ENCODE measurements at places on chromosomes 3 and 15.
A peak's percentile ranks its signal among the peaks of the same experiment; 100 is the strongest.

- DNase-seq = peak; percentile 62
These were observed 10.1 kb upstream of the ITGA11 start for GRCh38 chr15:68442041-68442440.

DNA sequence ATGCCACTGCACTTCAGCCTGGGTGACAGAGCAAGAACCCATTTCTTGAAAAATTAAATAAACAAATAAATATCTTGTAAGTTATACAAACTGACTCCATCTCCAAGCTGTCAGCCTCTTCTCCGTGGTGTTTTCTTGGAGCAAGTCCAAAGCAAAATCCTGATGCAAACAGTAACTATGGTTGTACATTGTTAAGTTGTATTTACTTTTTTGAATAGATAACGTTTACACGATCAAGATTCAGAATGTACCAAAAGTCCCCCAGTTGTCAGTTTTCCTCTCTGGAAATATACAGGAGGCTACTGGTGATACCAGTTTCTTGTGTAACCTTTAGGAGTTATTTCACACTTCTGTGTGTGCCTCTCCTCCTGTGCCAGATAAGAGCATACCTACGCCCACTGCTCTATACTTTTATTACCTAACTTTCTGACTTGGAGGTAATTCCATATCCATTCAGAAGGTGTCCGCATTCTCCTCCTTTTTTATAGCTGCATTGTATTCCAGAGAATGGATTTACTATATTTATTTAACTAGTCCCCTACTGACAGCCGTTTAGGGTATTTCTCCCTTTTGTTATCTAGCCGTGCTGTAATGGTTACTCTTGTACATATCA is 14.2 kb downstream of the CMTM7 start:
- DNase-seq = no peak

- no peak for DNase-seq
These were observed 37.9 kb downstream of the ATP1B3 start for GRCh38 chr3:141914311-141914710.

- peak; percentile 54 for DNase-seq
These were observed 741.6 kb upstream of the CBLB start for GRCh38 chr3:106610362-106610959.

DNA sequence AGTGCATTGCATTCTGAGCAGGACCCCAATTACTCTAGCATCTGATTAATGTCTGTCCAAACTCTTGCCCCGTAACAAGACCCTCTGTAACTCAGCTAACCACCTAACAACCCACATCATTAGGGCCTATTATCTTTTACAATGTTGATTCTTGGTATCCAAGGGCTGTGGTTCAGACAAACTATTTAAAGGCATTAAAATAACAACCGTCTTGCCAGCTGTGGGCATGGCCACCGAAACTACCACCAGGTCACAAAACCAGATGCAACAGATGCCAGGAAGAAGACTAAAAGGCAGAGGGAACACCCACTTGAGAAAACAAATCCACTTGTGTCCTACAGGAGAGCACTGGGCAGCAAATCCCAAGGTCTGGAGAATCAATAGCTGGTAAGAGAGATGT is 262.9 kb downstream of the ERC2 start:
- DNase-seq = no peak

DNA sequence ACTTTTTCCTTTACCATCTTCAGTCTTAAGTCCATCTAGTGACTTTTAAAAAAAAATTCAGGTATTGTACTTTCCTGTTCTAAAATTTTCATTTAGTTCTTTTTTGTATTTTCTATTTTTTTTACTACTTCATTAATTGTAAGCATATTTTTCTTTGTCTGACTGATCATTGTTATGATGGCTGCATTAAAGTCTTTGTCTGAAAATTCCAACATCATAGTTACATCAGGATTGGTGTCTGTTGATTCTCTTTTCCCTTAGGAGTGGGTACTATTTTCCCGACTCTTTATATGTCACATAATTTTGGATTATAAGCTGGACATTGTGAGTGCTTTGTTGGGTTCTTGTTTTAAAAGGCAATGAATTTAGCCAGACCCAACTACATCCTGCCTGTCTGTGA is 34.9 kb upstream of the POLR2M start:
- DNase-seq = peak; percentile 48

- DNase-seq = no peak
These were observed 14.4 kb upstream of the DAPK2 start for GRCh38 chr15:64060716-64061115.

DNA sequence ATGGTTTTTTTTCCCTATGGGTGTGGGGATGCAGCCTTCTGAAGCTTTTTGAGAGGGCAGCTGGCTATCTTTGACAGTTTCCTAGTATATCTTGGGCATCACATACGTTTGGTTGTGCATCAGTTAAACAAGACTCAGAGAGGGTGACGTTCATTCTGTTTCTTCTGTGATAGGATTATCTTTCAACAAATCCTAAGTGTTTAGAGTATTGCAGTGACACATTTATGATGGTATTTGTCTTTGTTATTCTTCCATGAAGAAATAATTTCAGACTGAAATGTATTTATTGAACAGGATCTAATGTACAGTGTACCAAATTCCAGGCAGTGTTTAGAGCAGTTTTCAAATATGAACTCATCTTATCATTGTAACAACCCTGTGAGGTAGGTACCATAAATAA is 114.4 kb downstream of the PLCL2 start:
- no peak for DNase-seq

GRCh38 chr15:99706557-99707303 is 26.5 kb downstream of the LYSMD4 start:
- DNase-seq = peak; percentile 20

GRCh38 chr3:73473181-73473897 is 151.4 kb downstream of the PDZRN3 start:
- DNase-seq = no peak

DNA sequence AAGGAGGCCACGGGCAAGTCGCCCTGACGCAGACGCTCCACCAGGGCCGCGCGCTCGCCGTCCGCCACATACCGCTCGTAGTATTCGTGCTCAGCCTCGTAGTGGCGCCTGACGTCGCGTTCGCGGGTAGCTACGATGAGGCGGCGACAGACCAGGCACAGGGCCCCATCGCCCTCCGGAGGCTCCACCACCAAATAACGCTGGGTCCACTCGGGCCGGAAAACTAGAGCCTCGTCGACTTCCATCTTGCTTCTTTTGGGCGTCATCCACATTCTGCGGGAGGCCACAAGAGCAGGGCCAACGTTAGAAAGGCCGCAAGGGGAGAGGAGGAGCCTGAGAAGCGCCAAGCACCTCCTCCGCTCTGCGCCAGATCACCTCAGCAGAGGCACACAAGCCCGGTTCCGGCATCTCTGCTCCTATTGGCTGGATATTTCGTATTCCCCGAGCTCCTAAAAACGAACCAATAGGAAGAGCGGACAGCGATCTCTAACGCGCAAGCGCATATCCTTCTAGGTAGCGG is at the start of gene EPM2AIP1:
Gene EPM2AIP1, minus strand, starts transcription at position 326 of the 520 bp plus-strand sequence. Its CDS starts 54 bp downstream, at position 272.
- DNase-seq = no peak

- no peak for DNase-seq
These were observed 120.7 kb downstream of the NSUN3 start for GRCh38 chr3:94183551-94183950.

- DNase-seq = no peak
These were observed 5.4 kb downstream of the CORO2B start for GRCh38 chr15:68583936-68584755.

DNA sequence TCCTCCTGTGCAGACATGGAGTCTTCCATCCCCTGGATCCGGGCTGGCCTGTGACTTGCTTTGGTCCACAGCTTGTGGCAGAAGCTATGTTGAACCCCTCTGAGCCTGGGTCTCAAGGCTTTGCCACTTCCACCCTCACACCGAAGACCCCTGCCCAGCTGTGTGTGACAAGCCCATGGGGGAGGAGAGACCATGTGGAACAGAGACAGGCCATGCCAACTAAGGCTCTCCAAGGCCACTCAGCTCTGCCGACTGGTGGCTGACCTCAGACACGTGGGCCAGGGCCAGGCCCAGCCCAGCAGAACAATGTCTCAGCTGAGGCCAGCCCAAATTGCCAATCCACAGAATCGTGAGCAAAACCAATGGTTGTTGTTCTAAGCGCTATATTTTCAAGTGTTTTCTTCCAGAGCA is 16.4 kb upstream of the CFAP100 start:
- DNase-seq = no peak

GRCh38 chr3:115626006-115626409 is 2.7 kb downstream of the GAP43 start:
- no peak for DNase-seq

GRCh38 chr3:47424434-47425382 is 43.9 kb downstream of the PTPN23 start:
- no peak for DNase-seq

DNA sequence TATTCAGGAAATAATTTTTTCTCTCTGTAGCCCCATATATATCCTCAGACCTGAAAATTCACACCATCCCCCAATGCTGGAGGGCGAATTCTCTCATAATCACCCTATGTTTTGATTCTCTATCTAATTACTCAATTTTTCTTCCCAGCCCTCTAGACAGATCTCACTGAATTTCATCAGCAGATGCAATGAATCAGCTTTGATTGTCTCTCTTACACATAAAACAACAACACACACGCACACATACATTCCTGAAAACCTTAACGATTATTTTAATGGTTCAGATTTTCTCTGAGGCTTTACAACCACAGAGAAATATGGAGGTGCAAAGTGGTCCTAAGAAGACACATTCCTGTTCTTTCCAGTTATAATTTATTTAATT is 11.1 kb downstream of the RBMS3 start:
- peak; percentile 34 for DNase-seq

GRCh38 chr3:136698361-136698760 is 53.8 kb downstream of the STAG1 start:
- no peak for DNase-seq

DNA sequence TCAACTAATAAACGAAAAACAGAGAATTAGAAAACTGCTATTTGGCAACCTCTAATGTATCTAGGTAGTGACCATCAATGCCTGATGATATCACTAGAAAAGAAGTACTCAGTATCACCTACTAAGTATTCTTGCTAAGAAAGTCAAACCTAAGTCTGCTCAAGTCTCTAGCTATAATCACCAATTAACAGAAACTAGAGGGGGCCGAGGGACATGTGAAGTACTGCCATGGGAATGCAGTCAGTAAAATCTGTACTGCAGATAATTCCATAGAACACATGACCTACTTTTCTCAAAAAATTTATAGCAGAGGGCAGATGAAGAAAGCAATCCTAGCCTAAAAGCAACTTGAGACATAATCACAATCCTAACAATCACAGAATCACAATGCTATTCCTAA is 51.4 kb downstream of the CPEB1 start:
- DNase-seq = no peak

DNA sequence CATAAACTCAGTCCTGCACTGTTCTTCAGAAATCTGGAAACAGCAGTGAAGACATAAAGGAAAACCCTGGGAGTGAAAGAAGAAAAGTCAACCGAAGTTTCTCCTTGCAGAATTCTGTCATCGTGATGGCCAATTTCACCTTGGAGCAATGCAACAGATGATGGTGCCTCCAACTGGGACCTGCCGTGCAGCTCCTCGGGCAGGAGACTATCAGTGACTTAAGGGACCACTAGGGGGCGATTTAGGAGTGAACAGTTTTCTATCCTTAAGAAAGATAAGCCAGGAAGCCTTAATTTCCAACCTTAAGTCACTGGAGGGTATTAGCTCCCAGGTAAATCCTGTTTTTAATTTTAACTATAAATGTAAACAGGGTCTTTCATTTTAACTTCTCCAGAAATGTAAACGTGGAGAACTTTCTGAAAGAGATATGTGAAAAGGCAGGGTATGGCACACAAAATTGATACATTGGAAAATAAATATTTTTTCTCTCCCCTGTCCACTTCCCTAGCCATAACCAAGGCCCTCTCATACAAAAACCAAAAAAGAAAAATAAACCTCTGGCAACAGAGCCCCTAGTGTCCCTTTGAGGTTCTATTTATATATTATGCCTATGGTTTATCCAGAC is 116.3 kb downstream of the PDZRN3 start:
- DNase-seq = peak; percentile 77

GRCh38 chr3:64222501-64223111 is 2.7 kb downstream of the PRICKLE2 start:
- DNase-seq = no peak

- DNase-seq = no peak
These were observed 131.7 kb downstream of the CADM2 start for GRCh38 chr3:85090495-85090894.

GRCh38 chr3:65871305-65872141 is 167.2 kb downstream of the MAGI1 start:
- no peak for DNase-seq

DNA sequence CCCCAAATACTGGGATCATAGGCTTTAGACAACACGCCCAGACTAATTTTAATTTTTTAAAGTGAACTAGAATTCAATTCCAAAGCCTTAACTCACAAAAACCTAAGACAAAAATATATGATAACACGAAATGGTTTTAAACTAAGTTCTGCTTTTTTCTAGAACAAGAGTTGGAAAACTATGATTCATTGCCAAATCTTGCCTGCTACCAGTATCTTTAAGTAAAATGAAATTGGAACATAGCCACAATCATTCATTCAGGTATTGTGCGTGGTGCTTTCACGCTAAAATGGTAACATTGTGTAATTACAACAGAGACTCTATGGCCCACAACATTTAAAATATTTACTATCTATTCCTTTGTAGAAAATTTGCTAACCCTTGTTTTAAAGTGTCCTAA is 488.0 kb upstream of the ZNF385D start:
- DNase-seq = no peak

GRCh38 chr15:62173215-62173614 is 8.1 kb upstream of the C2CD4B start:
- DNase-seq = peak; percentile 4

GRCh38 chr3:143413372-143413771 is 293.8 kb downstream of the CHST2 start:
- no peak for DNase-seq

DNA sequence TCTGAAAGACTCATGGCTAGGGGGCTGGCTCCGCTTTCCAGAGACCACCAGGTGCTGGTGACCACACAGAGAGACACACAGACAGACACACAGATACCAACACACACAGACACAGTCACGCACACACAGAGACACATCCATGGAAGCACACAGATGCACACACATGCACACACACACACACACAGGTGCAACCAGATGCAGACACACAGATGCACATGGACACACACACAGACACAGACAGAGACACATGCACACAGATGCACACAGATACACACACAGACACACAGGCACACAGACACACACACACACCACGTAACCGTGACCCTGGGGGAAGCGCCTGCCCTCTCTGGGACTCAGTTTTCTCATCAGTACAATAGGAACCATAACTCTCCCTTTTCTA is 132.2 kb downstream of the WNT7A start:
- DNase-seq = no peak

- DNase-seq = peak; percentile 53
These were observed 8.6 kb downstream of the PKM start for GRCh38 chr15:72222393-72222792.

- no peak for DNase-seq
These were observed 22.8 kb upstream of the FLNB start for GRCh38 chr3:57985176-57985983.

- DNase-seq = no peak
These were observed 5.8 kb downstream of the TMIE start for GRCh38 chr3:46706771-46707582.

DNA sequence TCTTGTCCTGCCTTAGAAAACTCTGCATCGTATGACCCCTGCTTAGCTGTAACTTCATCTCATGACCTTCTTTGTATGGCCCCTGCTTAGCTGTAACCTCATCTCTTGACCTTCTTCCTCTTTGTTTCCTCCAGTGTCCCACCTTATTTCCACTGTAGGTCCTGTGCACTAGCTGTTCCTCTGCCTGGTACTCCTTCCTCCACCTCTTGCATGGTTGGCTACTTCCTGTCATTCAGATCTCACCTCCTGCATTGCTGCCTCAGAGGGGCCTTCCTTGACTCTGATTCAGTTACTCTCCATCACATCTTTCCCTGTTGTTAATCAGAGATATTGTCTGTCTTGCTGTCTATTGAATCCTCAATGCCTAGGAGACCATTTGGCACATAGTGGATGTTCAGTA is 63.2 kb downstream of the PDE8A start:
- DNase-seq = no peak

All from EH (cell line).